ENCODE measurements at places on chromosomes 1 and 21. TPM values are rescaled to one million over a fixed set of nuclear protein-coding genes. Genes with fewer than 3 reads are reported as not detected.

The OR2L8 gene
- total RNA-seq, result not detected

The CSF3R gene
- not detected for total RNA-seq

The ZBTB8B gene
- total RNA-seq, result 0.37 TPM

The BEND5 gene
- total RNA-seq, result 10.1 TPM

The ZNF697 gene
- 10.4 TPM for total RNA-seq

The OR10J1 gene
- total RNA-seq, result not detected

The BRDT gene
- total RNA-seq, result not detected

The CCDC181 gene
- 0.87 TPM for total RNA-seq

The COX20 gene
- total RNA-seq, result 45.5 TPM

The CTBS gene
- 8.2 TPM for total RNA-seq

The NRAS gene
- 62.1 TPM for total RNA-seq

The IVL gene
- not detected for total RNA-seq

The PERM1 gene
- total RNA-seq, result not detected

The CLCNKB gene
- not detected for total RNA-seq

The MNDA gene
- total RNA-seq, result not detected

The CLCA4 gene
- not detected for total RNA-seq

The C21orf91 gene
- total RNA-seq, result under 0.01 TPM

The CCDC24 gene
- 4.6 TPM for total RNA-seq
